AG10803 (cell line): ENCODE measurements at places on chromosomes 12 and 14.

- no peak for DNase-seq
Measured at GRCh38 chr12:31492599-31493196, 98.2 kb downstream of the DENND5B start.

DNA sequence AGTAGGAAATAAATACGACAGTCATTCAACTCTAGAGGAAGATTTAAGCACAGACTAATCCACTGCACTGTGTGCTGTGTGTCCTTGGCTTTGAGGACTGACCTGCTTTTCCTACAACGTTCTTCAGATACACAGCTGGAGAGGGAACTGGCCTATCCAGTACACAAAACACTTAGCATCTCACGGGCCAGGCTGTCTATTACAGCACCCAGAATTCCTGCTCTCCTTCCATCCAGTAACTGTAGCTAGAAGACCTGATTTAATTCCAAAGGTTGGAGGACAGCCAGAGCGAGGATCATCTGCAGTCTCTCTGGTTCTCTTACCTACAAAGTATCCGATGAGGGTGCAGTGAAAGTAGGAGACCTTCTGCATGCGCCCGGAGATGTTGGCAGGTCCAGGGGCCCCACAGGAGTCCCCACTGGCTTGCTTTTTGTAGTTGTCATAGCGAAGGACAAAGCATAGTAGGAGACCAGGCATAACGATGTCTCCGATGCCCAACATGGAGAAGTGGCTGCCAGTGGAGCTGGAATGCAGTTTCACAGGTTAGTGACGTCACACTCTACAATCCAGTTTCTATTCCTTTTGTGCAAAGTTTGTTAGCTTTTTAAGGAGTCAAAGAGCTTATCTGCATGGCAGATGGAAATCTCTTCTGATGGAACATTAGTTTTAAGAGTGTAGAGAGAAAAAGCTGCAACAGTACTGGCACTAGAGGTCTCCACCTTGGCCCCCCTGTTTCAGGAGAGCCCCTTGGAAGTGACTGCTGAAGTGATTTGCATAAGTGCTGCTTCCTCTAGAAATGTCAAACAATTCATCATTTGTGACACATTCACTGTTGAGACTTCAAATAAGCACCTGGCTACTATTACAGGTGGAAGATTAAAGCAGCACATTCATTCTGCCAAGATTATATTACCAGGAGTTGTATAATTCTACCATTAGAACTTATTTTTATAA, 41.7 kb downstream of the ACADS start:
- no peak for DNase-seq

DNA sequence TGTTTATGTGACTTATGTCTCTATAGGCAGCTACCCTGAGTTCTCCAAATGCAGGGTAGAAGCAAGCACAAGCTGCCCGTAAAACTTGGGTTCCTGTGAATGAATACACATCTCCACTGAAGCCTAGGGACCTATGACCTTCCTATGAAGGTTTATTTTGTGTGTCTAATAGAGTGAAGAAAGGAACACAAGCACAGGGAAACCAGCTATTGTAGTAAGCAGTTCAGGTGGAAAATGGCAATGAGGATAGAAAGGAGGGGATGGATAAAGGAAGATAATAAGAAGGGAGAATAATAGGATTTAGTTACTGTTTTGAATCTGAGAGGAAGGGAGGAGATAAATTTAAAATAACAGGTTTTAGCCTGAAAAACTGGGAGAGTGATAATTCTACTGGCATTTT, 2.4 kb downstream of the PFKM start:
- no peak for DNase-seq

DNA sequence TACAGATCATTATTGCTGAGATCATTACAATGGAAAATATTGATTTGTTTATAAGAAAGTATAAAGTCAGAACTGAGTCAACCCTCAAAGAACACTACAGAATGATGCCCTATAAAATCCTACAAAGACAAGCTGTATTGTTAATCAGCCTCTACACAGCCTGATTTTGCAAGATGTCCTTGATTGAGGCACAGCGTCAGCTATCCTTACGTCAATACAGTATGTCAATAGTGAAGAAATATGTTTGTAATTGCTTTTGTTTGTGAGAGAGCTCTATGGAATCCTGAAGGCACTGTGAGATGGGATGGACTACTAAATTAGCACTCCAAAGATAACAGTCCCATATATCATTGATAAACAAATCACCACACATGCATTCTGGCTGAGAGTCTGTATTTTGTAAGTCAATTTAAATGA, 70.7 kb downstream of the RASSF9 start:
- DNase-seq, result no peak

- DNase-seq, result no peak
Measured at GRCh38 chr12:23004473-23005020, 379.6 kb downstream of the ETNK1 start.

- no peak for DNase-seq
Measured at GRCh38 chr14:100607611-100607956, 20.4 kb upstream of the BEGAIN start.

DNA sequence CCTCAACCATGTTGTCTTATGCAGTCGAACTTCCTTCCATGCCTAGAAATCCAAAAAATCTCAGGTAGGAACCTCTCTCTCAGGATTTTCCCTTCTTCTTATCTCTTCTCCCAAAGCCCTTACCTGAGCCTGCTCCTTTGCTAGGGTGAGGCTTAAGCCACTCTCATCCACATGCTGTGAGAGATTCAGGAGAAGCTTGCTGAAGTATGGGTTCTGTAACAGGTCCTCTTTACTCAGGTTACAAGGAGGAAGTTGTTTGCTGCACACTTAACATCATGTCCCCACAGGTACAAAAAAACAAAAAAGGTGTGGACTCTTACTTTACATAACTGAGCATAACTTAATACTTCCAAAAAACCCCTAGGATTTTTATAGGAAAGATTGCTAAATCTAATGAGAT, 4.5 kb downstream of the HAUS4 start:
- DNase-seq, result no peak

DNA sequence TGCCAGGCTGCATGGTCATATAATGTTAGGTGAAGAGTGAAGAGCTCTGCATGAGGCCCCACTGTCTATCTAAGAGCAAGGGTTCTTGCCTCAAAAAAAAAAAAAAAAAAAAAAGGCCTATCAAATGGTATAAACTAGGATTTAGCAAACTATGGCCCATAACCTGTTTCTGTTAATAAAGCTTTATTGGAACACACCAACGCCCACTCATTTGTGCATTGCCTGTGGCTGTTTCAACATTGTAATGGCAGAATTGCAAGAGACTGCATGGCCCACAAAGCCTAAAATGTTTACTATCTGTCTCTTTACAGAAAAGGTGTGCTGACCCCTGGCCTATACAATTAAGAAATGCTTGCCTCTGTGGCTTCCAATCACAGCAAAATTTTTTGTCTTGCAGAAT, 12.8 kb downstream of the PLEKHG7 start:
- DNase-seq, result no peak

DNA sequence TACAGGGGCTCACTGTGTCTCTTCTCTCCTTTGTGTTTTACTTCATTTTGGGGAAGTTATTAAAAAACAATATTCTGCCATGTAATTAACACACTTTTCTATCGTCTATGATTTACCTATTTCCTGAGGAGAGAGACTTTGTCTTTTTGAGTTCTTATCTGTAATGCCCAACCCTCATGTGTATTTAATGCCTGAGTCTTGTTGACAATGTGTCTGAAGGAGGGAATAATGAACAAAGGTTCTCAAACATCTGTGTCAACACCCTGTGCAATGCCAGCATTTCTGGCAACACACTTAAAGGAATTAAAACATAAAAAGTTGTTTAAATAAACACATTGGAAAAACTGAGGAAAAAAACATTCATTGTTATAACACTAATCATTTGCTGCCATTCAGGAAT, 147.1 kb downstream of the SLC15A5 start:
- no peak for DNase-seq

DNA sequence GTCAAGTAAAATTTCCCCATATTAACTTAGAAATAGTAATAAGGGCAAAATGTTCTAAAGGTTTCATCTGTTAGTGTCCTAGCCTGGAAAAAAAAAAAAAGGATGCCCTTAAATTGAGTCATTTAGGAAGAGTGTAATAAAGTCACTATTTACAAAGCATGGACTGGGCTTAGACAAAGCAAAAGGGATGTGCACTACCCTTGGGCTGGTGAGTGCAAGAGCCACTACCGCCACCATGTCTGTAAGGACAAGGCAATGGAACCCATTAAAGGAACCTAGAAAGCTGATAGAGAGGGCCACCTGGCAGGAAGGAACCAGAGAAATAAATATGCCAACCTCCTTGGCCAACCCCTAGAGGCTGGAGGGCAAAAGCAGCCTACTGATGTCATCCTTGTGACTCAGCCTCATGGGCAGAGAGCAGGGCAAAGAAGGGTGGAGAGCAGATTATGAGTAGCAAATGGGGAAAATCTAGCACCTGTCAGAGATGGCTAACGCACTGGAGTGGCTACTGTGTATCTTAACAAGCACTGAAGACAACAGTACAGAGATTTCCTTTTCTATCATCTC, 59.5 kb upstream of the FUT8 start:
- no peak for DNase-seq

- no peak for DNase-seq
Measured at GRCh38 chr12:108635997-108636808, 2.5 kb upstream of the SELPLG start.

- peak; percentile 68 for DNase-seq
Measured at GRCh38 chr12:15268927-15269552, 47.8 kb upstream of the RERG start.

- DNase-seq, result no peak
Measured at GRCh38 chr14:72845683-72846082, 48.2 kb downstream of the DPF3 start.

- peak; percentile 25 for DNase-seq
Measured at GRCh38 chr14:24982472-24983155, 67.3 kb downstream of the STXBP6 start.

DNA sequence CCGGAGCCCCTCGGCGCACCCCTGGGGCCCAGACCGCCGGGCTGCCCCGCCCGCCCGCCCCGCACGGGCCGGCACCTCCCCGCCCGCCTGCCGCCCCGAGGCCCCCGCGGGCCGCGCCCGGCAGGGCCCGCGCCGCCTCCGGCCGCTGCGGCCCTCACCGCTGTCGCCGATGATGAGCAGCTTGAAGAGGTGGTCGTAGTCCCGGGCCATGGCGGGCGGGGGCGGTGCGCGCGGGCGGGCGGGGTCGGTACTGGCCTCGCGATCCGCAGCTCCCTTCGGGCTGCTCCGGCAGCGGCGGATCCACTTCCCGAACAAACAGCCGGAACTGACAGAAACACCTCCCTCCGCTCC, at the start of gene RAB35:
RAB35 (minus strand) TSS at position 313 of the 351 bp plus-strand sequence; CDS start at position 210, 103 bp downstream.
- no peak for DNase-seq

GRCh38 chr14:58572863-58573262, 64.9 kb upstream of the DACT1 start:
- DNase-seq, result no peak

DNA sequence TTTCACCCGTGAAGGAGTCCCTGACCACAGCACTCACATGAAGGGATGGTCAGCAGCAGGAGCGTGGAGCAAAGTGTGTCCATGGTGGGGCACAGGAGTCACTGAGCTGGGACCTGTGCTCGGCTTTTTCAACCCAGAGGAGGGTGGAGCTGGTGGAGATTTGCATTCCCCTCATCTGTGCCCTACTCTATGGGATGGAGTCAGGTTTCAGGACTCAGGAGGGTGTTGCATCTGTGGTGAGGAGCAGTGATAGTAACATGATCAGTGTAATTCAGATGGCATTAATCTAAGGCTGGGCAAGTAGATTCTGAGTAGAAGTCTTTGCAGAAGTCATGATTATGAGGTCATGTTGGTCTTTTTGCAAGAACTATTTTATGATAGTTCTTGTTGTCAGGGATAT, 511.9 kb downstream of the TMEM121 start:
- DNase-seq, result no peak

DNA sequence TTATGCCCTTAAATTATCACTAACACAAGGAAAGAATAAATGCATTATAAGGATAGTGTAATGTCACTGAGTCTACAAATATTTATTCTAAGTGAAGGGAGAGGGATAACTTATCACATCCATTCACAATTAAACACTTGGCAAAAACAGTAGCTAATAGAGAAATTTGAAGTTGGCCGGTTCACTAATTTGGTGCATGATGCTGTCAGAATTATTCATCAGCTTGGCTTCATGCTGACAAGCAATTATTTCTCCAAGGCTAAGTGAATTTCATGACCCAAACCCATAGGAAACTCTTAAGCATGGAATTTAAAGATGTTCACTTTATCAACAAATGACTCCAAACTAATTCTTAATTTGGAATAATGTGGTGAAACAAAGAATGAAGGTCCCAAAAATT, 25.0 kb upstream of the NR1H4 start:
- no peak for DNase-seq

GRCh38 chr12:40762072-40762471, 69.8 kb downstream of the CNTN1 start:
- no peak for DNase-seq

DNA sequence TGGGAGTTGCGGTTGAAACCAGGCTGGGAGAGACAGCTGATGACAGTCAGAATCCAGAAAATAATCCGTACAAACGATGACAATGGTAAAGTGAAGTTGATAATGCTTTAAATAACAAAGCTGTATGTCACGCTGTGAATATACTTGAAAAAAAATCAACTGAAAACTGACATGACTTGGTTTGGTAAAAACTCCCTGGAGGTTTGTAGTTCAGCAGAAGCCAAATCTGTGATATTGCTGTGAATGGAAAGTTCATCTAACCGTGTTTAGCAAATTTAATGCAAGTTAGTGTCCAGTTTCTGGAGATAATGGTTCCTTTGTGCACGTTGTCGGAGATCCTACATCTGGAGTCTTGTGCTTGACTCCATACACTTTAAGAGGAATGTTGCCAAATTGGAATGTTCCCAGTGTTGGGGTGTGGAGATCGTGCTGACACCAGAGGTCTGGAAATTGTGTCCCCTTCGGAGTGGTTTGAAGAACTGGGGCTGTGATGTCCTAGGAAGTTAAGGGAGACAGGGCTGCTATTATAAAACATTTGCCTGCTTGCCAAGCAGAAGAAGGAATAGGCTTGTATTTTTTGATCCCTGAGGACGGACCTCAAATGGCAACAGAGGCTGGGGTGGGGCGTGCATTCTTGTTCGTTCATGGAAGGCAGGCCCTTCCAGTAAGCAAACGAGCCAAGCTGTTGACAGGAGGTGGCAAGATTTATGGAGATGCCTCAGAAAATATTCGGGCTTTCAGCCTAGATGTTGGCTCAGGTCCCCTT, 30.6 kb downstream of the PPFIBP1 start:
- DNase-seq, result peak; percentile 86

- DNase-seq, result peak; percentile 89
Measured at GRCh38 chr12:121964813-121965643, 46.6 kb downstream of the CFAP251 start.

- DNase-seq, result peak; percentile 70
Measured at GRCh38 chr12:54019924-54020590, 8.2 kb upstream of the HOXC6 start.

GRCh38 chr12:70150230-70150629, 93.0 kb upstream of the CNOT2 start:
- DNase-seq, result no peak

GRCh38 chr14:101031186-101031585, 127.7 kb upstream of the RTL1 start:
- no peak for DNase-seq
